ENCODE measurements at places on chromosomes 2 and 18. TPM values are rescaled to one million over a fixed set of nuclear protein-coding genes. Genes with fewer than 3 reads are reported as not detected.

- H3K4me1 ChIP-seq: peaks cover 5% of the 10 kb centered on the region
- no peak overlapping the region for H3K27ac ChIP-seq
- H3K4me3 ChIP-seq: no peak overlapping the region
- H3K36me3 ChIP-seq: no peaks in the 10 kb centered on the region
- DNase-seq: no peak
These were observed 521.8 kb upstream of the TCF4 start for GRCh38 chr18:56109757-56110156.

DNA sequence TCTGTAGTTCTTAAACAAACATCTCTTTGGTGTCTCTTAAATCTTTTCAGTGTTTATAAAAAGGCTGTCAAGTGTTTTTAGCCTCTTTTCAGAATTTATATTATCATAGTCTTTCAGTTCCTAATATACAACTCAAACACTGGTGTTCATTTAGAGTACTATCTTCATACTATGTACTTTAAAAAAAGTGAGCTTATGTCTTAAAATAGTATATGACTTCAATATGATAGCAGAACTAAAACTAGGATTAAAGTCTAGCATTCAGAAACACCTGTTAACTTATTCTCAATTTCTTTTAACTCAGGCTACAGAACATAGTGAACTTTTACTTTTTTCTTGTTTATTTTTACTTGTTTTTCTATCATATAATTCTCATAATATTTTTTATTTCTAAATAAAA lies 14.7 kb upstream of the IKZF2 start:
- no peak overlapping the region for H3K4me3 ChIP-seq
- H3K27me3 ChIP-seq: no peaks in the 10 kb centered on the region
- no peak for DNase-seq

DNA sequence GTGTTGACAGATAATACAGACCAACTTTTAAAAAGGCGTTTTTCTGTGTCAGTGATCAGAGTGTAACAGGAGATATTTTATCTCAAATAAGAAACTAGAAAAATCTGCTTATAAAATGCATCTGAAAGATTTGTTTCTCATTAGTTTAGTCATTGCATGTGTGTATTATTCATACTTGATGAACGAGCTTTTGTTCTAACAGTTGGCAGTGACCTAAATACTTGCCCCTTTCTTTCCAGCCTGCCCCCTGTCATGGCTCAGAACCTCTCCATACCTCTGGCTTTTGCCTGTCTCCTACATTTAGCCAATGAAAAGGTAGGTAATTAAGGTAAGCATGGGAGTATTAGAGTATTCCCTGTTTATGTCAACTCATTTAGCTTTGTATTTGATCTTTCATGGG lies 33.6 kb downstream of the NCAPH start:
- no peaks in the 10 kb centered on the region for H3K27me3 ChIP-seq
- H3K27ac ChIP-seq: no peak overlapping the region
- no peaks in the 10 kb centered on the region for H3K36me3 ChIP-seq
- no peak for DNase-seq

DNA sequence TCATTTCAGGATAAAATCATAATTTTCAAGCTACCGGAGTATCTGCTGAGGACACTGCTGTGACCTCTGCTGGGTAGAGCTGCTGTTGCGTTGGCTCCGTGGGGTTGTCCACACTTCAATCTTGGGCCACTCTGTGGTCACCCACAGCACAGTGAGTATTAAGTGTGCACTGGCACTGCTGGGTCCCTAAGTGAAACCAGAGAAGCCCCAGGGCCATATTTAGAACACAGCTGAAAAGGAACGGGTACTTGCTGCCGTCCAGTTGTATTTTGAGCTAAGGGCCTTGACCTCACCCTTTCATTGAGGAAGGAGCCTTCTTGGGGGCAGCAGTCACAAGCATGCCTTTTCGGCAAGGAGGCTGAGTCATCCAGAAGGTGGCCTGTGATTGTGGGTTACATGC lies 10.1 kb downstream of the SLC9A4 start:
- no peaks in the 10 kb centered on the region for H3K4me1 ChIP-seq
- H3K4me3 ChIP-seq: no peak overlapping the region
- H3K36me3 ChIP-seq: no peaks in the 10 kb centered on the region
- H3K27ac ChIP-seq: no peak overlapping the region
- DNase-seq: no peak
- no peaks in the 10 kb centered on the region for H3K27me3 ChIP-seq

DNA sequence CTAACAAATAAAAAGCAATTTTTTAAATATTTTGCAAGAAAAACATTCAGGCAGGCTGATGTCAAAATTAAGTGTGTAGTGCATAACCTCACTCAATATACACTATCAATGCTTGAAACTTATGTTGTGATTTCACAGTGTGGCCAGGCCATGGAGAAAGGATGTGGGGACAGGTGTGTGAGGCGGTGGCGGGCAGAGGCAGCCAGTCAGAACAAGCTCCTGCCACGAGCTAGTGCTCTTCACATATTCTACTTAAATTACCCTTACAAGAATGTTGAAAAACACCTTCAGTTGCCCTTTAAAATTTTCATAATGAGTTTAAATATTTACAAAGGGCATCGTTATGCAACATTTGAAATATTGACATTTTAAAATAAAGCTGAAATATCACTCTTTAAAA lies 43.2 kb downstream of the CYB5A start:
- no peak overlapping the region for H3K4me3 ChIP-seq
- no peaks in the 10 kb centered on the region for H3K27me3 ChIP-seq
- no peak for DNase-seq
- peaks cover 5% of the 10 kb centered on the region for H3K36me3 ChIP-seq
- no peak overlapping the region for H3K27ac ChIP-seq

DNA sequence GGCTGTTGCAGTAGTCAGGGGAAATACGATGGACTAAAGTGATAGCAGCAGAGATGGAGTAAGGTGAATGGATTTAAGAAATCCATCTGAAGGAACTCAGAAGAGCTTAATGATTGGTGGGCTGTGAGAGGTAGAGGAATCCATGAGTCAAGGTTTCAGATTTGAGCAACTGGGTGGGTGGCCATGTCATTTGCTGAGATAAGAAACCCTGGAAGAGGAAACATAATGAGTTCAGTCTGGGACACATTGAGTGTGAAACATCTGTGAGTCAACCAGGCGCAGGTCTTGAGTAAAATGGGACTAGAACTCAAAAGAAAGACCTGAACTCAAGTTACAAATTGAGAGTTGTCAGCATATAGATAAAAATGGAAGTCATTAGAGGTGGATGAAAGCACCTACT lies 19.7 kb upstream of the ASNSD1 start:
- DNase-seq: no peak
- no peak overlapping the region for H3K27ac ChIP-seq
- no peak overlapping the region for H3K4me3 ChIP-seq
- no peaks in the 10 kb centered on the region for H3K4me1 ChIP-seq

- H3K4me3 ChIP-seq: no peak overlapping the region
- H3K36me3 ChIP-seq: peaks cover 7% of the 10 kb centered on the region
- H3K27me3 ChIP-seq: no peaks in the 10 kb centered on the region
- H3K4me1 ChIP-seq: peaks cover 11% of the 10 kb centered on the region
- DNase-seq: no peak
These were observed 11.4 kb downstream of the HTR2B start for GRCh38 chr2:231113489-231113888.

DNA sequence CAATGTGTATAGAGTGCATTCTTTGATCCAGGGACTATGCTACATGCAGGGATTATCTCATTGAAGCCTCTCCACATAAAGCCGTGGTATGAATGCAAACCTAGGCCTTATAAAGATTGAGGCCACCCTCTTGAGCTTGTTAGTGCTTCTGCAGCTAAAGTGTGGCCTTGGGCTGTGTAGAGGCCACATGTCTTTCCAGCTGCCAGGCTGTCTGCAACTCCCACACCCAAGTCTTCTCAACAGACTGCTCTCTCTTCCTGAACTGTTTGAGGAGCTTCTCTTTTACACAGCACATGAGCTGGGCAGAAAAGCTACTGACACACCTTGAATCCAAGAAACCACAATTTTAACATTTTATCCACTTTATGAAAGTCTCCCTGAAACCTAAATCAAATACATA lies 119.2 kb upstream of the MEX3C start:
- DNase-seq: no peak
- no peak overlapping the region for H3K4me3 ChIP-seq
- no peaks in the 10 kb centered on the region for H3K27me3 ChIP-seq
- H3K36me3 ChIP-seq: no peaks in the 10 kb centered on the region

DNA sequence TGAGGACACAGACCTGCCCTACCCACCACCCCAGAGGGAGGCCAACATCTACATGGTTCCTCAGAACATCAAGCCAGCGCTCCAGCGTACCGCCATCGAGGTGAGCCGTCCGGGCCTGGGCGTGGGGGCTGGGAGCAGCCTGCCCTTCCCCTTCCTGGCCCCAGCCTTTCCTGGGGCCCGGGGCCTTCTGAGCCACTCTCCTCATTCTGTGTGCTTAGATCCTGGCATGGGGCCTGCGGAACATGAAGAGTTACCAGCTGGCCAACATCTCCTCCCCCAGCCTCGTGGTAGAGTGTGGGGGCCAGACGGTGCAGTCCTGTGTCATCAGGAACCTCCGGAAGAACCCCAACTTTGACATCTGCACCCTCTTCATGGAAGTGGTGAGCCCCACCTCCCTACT lies 157.9 kb downstream of the DYSF start:
- DNase-seq: no peak
- peaks cover 19% of the 10 kb centered on the region for H3K4me1 ChIP-seq
- no peak overlapping the region for H3K27ac ChIP-seq
- H3K36me3 ChIP-seq: no peaks in the 10 kb centered on the region

GRCh38 chr18:62369129-62369644 lies 44.1 kb downstream of the TNFRSF11A start:
- no peak overlapping the region for H3K27ac ChIP-seq
- no peaks in the 10 kb centered on the region for H3K36me3 ChIP-seq
- H3K4me1 ChIP-seq: no peaks in the 10 kb centered on the region
- no peaks in the 10 kb centered on the region for H3K27me3 ChIP-seq

DNA sequence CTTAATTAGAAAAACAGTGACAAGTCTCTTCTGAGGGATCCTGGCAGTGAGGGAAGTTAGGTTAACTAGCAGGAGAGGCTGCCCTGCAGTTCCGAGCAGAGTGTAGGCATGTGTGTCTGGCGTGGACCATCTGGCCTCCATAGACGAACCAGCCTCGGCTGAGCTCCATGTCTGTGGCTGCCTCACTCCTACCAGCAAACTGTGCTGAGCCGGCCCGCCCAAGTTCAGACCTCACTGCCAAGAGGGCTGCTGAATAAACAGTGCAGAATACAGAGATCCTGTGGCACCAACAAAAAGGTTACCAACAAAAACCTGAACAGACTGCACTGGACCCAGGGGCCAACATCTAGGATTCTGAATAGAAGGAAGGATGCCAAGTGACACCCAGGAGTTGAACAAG lies 27.3 kb downstream of the INO80C start:
- no peaks in the 10 kb centered on the region for H3K36me3 ChIP-seq
- H3K27ac ChIP-seq: no peak overlapping the region
- no peaks in the 10 kb centered on the region for H3K27me3 ChIP-seq
- no peaks in the 10 kb centered on the region for H3K4me1 ChIP-seq
- no peak overlapping the region for H3K4me3 ChIP-seq

GRCh38 chr18:32707147-32707546 lies 65.7 kb downstream of the KLHL14 start:
- H3K27me3 ChIP-seq: no peaks in the 10 kb centered on the region
- H3K27ac ChIP-seq: peak overlapping the region; percentile 40
- H3K36me3 ChIP-seq: no peaks in the 10 kb centered on the region
- peak; percentile 60 for DNase-seq

DNA sequence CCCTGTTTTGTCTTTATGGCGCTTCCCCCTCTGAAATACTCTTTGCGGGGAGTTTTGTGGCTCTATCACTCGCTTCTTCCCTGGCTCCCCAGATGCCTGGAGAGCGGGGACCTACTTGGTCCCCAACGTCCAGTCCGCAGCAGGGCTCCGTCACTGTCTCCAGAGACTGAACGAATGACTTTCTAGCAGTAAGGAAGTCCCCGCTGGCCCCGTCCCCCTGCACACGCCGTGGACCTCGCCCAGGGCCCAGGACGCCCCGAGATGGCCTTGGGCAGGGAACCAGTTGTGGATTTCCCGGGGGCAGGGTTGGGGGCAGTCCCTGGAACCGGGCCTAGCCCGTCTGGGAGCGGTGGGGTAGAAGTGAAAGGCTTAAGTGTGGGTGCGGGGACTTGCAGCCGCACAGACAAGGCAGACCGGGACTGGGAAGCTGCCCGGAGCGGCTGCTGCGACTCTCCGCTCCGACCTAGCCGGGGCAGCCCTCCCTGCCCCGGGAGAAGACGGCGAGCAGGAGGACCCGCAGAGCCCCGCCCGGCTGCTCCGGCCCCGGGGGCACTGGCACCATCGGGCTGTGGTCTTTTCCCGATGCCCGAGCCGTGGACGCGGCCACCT lies 821 bp upstream of the EPHA4 start:
- H3K36me3 ChIP-seq: no peaks in the 10 kb centered on the region
- H3K4me3 ChIP-seq: peak overlapping the region; percentile 41
- H3K27me3 ChIP-seq: no peaks in the 10 kb centered on the region

CFC1B gene
- total RNA-seq: not detected

PAX3 gene
- not detected for total RNA-seq

SPP2 gene
- total RNA-seq: not detected

PRR30 gene
- 0.27 TPM for total RNA-seq

GULP1 gene
- total RNA-seq: 34.0 TPM

LRRTM4 gene
- total RNA-seq: not detected

CFC1 gene
- total RNA-seq: not detected

CRYGD gene
- not detected for total RNA-seq

KHK gene
- total RNA-seq: 2.3 TPM

CRYGC gene
- not detected for total RNA-seq
